ENCODE measurements at places on chromosomes 12 and 14.

DNA sequence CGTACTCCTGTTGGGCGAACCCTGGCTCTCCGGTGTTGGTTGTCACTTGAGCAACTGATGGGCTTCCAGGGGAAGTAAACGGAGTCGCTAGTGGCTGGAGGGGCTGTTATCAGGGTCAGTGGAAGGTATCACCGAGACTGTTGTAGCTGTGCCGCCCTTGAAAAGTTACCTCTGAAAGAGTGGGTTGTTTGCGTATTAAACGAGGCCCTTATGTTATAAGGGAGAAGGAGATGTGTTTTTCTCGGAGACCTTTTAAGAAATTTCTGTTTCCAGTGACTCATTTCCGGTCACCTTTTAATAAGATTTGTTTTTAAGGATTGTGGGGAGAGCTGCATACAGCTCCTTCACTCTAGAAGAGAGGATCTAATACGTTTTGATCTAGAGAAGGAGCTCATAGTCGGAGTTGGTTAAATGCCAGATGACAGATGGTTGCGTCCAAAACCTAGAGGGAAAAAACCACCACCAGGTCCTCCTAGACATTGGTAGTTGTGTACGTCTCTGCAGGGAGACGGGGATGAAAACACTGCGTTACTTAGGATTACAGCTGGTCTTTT lies 750 bp upstream of the DBX2 start:
- no peak for DNase-seq

- no peak for DNase-seq
Observed at GRCh38 chr14:68140076-68140741, 320.6 kb downstream of the RAD51B start.

DNA sequence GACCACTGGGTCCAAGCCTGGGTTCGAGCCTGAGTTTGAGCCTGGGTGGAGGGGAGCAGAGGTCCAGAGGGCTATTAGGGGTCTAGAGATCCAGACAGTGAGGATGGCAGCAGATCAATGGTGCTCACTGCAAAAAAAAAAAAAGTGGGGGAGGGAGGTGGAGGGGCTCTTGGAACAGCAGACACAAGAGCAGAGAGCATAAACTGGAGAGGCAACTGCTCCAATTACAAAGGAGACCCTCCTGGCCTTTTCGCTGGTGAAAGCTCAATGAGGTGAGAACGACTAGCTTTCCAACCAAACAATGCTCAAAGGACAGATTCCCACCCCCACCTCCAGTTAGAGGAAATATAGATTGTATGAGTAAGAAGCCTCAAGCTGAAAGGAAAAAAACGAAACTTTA lies 124.2 kb upstream of the TSPAN8 start:
- no peak for DNase-seq

GRCh38 chr14:99287269-99287942 lies 15.4 kb upstream of the BCL11B start:
- DNase-seq: no peak

GRCh38 chr14:30252151-30252550 lies 306.8 kb upstream of the G2E3 start:
- DNase-seq: no peak

GRCh38 chr12:80704420-80704819 lies 3.0 kb upstream of the MYF6 start:
- DNase-seq: no peak

DNA sequence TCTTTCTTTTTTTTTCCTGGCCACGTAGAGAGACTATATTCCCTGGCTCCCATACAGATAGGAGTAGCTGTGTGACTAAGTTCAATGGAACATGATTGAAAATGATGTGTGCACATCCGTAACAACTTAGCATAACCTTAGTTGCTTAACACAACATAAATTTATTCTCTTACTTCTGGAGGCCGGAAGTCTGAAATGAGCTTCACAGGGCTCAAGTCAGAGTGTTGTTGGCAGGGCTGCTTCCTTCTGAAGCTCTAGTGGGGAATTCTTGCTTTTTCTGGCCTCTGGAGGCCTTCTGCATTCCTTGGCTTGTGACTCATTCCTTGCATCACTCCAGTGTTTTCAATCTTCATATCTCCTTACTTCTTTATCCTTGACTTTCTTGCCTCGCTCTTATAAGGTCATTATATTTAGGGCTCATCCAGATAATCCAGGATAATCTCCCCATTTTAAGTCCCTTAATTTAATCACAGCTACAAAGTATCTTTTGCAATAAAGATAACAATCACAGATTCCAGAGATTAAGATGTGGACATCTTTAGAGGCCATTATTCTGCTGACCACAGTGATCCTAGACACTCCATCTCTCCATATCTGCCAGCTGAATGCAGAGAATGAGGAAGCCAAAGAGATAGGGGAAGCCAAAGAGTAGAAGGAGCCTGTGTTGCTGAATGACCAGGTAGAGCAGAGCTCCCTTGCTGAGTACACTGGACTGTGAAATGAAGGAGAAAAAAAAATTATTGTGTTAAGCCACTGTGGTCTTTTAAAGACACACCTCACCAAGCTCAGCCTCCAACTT lies 21.0 kb upstream of the SNX6 start:
- no peak for DNase-seq

GRCh38 chr14:33799705-33800570 lies 150.9 kb downstream of the EGLN3 start:
- no peak for DNase-seq

- DNase-seq: no peak
Observed at GRCh38 chr12:14984766-14985285, 12.0 kb downstream of the PDE6H start.

- DNase-seq: no peak
Observed at GRCh38 chr14:99643343-99643742, 1.6 kb upstream of the HHIPL1 start.

All from hematopoietic multipotent progenitor cell treated with erythropoietin and hydrocortisone succinate and interleukin-3 and kit ligand, for 8 days (in vitro differentiated cells).